Dermis microvascular lymphatic vessel endothelial cell (primary cell): ENCODE measurements at places on chromosomes 11 and 22. TPM values are rescaled to one million over a fixed set of nuclear protein-coding genes. Genes with fewer than 3 reads are reported as not detected.

KLHL35 gene
- 1.0 and 2.4 TPM in 2 replicates for total RNA-seq

MYO18B gene
- total RNA-seq = under 0.01 TPM in 2 replicates

TUBGCP6 gene
- total RNA-seq = 14.0 and 22.0 TPM in 2 replicates

DNA sequence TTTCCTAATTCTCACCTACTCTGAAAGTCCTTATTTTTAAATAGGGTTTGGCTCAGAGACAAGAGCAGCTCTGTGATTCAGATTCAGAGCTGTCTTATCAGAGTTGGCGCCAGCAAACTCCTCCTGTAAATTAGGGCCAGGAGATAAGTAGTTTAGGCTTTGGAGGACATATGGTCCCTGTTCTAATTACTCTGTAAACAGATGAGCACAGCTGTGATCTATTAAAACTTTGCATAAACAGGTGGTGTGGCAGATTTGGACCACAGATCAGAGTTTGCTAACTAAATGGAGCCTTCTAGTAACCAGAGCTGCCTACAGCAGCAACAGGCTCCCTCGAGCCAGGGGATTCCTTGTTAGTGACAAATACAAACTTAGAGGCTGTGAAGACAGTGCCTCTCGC is 27.9 kb downstream of the YPEL1 start:
- no peak for DNase-seq

DNA sequence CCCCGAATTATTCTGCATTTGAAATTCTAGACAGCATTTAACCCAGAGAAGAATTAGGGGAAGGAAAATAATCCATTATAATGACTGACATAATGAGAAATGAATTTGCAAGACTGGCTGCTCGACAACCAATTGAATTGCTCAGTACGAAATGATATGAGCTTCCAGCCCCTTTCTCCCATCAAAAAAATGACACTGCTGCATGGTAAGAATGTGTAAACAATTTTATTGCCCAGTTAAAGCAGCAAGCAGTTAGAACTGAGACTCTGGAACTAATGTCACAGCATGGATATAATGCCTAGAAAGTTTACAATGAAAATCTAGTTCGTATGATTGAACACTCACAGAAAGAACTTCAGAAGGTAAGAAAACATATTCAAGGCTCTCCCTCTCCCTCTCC is 24.7 kb upstream of the PCF11 start:
- no peak for DNase-seq
